ENCODE measurements at places on chromosomes 4 and X.

- DNase-seq: no peak
These were observed 68.8 kb downstream of the DDX60L start for GRCh38 chr4:168411318-168412150.

- DNase-seq: no peak
These were observed 595.8 kb downstream of the TRIML1 start for GRCh38 chr4:188735082-188735481.

DNA sequence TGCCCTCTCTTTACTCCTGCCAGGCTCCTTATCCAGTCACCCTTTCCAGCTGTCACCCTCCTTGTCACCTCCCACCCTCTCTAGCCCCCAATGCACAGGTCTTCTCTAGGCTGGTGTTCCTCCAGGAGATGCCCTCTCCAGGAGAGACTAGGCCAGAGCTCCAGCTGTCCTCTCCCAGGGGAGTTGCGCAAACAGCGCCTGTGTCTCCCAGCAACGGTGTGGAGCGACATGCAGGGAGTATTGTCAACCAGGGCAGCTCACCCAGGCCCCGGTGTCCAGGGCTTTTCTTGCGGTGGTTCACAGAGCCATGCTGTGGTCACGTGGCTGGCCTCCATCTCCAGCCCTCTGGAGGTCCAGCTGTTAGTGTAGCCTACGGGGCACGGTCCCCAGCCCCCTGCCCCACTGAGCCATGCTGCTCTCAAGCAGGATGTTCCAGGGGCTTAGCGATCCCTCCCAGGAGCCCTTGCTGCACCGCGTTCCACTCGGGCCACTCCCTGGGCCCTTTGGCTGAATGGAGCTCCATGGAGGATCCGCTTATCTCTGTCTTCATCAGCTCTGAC lies 34.8 kb downstream of the CCNQ start:
- DNase-seq: no peak

- DNase-seq: no peak
These were observed 595.1 kb downstream of the RAB28 start for GRCh38 chr4:12889054-12889453.

GRCh38 chr4:108328383-108328732 lies 159.6 kb upstream of the LEF1 start:
- no peak for DNase-seq

GRCh38 chrX:17082831-17083230 lies 136.4 kb downstream of the REPS2 start:
- no peak for DNase-seq

DNA sequence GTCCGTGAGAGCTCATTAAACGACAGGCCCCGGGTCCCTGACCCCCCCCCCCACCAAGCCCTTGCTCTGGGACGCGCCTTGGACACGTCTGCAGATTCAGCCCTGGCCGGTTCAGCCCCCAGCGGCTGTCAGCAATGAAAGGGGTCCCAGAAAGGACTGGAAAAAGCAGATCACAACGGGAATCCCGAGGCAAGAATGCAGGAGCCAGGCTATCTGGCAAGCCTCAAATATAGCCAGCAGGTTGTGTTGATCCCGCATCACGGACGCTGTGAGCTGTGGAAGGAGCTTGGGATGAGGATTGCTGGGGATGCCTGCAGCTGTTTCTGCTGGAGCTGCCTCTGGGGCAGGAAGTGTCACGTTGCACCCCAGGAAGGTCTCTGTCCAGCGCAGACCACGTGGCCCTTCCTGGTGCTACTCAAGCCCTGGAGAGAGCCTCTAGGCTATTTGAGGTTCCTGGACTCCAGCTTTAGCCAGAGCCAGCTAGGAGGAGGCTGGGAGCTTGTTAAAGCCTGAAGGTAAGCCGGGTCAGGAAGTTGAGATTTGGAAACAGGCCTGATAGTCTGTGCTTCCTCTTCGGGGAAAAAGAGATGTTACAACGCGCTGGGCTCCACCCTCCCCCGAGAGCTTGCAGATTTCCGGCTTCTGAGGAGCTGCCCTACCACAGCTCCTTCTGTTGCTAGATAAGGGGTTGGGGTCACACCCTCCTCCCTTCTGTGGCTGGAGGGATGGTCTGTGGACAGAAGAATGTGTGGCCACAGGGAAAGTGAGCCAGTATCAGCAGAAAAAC lies 19.3 kb upstream of the CSF2RA start:
- DNase-seq: peak; percentile 27

DNA sequence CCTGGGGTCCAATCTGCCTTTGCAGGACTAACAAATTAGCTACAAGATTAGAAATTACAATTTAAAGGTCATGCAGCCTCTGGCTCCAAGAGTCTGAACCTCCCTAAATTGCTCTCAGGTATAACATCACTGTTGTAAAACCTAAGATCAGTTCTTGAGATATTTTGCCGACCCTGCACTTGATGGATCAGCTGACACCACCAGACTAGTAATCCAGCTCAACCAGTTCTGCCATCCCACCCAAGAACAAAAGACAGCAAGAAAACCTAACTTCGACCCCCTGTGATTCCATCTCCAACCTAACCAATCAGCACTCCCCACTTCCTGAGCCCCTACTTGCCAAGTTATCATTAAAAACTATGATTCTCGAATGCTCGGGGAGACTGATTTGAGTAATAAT lies 323.0 kb upstream of the BOD1L1 start:
- no peak for DNase-seq

DNA sequence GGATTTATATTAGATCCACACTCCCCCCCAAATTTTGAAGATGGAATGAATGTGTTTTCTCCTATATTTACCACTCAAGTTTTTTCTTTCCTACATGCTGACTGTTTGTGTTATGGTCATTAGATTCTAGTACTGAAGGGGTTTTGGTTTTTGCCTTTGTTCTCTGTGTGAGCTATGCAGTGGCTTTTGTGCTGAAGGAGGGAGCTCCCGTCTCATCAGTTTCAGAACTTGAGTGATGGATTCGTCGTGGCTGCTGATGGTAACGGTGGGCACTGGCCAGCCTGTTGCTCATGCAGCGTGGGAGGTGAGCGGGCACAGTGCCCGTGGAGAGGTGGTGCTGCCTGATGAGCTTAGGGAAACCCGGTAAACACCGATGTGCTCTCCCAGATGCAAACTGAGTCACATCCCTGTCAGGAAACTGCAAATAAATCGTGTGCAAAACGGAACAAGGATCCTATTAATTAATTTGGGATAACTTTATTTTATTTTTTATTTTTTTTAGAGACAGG lies 101.5 kb downstream of the SORBS2 start:
- no peak for DNase-seq

Data from stimulated activated CD8-positive, alpha-beta memory T cell treated with anti-CD3 and anti-CD28 coated beads, Interleukin-15, amount 100 ng/mL, for 4 hours (primary cell).